ENCODE measurements at places on chromosomes 4 and X. TPM values are rescaled to one million over a fixed set of nuclear protein-coding genes. Genes with fewer than 3 reads are reported as not detected.

Gene ZNF157
- 2.9 TPM for total RNA-seq

Gene RHOXF2
- not detected for total RNA-seq

Gene POU3F4
- total RNA-seq: 1.8 TPM

Gene NEUROG2
- 7.3 TPM for total RNA-seq

Gene GSTCD
- total RNA-seq: 13.9 TPM

Gene PAGE1
- not detected for total RNA-seq

Gene F8A2
- not detected for total RNA-seq

Gene SPIN2A
- total RNA-seq: 1.5 TPM

Gene ARHGAP36
- 0.27 TPM for total RNA-seq

DNA sequence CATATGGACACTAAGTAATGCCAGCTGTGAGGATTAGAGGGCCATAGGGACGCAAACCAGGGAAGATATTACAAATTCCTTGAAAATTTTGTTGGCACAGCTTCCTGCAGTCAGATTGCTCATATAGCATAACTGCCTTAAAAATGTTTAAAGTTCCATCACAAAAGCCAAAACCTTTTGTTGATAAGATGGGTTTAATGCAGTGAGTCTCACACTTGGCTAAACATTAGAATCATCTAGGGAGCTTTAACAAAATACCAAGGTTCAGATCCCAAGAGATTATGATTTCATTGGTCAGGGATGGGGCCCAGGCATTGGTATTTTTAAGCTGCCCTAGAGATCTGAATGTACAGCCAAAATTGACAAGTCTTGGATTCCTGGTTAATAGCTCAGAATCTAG lies 376.5 kb upstream of the MAD2L1 start:
- H3K36me3 ChIP-seq: no peaks in the 10 kb centered on the region
- H3K27me3 ChIP-seq: peaks cover 3% of the 10 kb centered on the region
- H3K4me3 ChIP-seq: no peak overlapping the region
- no peak overlapping the region for H3K27ac ChIP-seq

GRCh38 chrX:39504850-39505259 lies 592.9 kb downstream of the BCOR start:
- H3K4me3 ChIP-seq: no peak overlapping the region
- peaks cover 4% of the 10 kb centered on the region for H3K4me1 ChIP-seq
- DNase-seq: no peak
- no peaks in the 10 kb centered on the region for H3K36me3 ChIP-seq

GRCh38 chr4:177057186-177057585 lies 252.5 kb upstream of the NEIL3 start:
- no peak overlapping the region for H3K4me3 ChIP-seq
- DNase-seq: no peak
- H3K27ac ChIP-seq: no peak overlapping the region
- no peaks in the 10 kb centered on the region for H3K36me3 ChIP-seq
- H3K27me3 ChIP-seq: no peaks in the 10 kb centered on the region

DNA sequence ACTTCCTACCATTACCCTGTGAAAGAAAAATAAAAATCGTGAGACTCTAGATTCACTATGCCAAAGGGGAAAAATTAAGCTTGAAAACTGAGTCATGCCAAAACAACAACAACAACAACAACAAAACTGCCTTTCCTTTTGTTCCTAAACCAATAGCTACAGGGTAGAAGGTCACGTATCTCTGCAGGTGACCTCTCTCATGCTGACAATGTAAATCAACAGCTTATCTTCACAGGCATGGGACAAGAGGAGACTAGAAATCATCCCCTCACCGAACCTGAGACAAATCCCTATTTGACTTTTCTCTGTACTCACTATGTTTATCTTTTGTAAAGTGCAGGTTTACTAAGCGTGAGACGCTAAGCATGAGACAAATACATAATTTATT lies 20.5 kb upstream of the AADAT start:
- DNase-seq: no peak
- H3K27me3 ChIP-seq: no peaks in the 10 kb centered on the region
- H3K36me3 ChIP-seq: no peaks in the 10 kb centered on the region
- H3K27ac ChIP-seq: peak overlapping the region; percentile 60
- H3K4me1 ChIP-seq: peaks cover 30% of the 10 kb centered on the region
- no peak overlapping the region for H3K4me3 ChIP-seq

DNA sequence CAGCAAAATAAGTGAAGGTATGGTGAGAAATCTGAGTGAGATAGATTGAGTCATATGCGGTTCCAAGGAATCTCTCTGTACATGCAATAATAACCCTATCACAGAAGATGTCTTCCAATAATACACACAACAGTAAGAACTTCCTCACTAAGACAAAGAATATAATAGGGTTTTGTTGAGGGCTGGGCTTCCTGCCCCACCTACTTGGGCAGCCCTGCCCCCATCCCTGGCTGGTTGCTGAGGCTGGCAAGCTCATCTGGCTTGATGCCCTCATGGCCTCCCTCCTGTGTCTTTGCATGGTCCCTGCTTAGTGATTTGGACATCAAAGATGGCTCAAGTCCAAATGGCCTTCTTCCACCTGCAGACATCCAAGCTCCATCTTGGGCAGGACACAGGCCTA lies 2.7 kb downstream of the GEMIN8 start:
- H3K36me3 ChIP-seq: no peaks in the 10 kb centered on the region
- H3K4me1 ChIP-seq: peaks cover 4% of the 10 kb centered on the region
- no peak overlapping the region for H3K27ac ChIP-seq
- peaks cover 2% of the 10 kb centered on the region for H3K27me3 ChIP-seq

- no peak overlapping the region for H3K4me3 ChIP-seq
- peaks cover 5% of the 10 kb centered on the region for H3K27me3 ChIP-seq
- H3K4me1 ChIP-seq: peaks cover 3% of the 10 kb centered on the region
- no peak overlapping the region for H3K27ac ChIP-seq
- no peaks in the 10 kb centered on the region for H3K36me3 ChIP-seq
- DNase-seq: no peak
Measured at GRCh38 chrX:56569378-56570057, 6.1 kb downstream of the UBQLN2 start.

- no peak overlapping the region for H3K27ac ChIP-seq
- H3K27me3 ChIP-seq: peaks cover 1% of the 10 kb centered on the region
- DNase-seq: no peak
- no peak overlapping the region for H3K4me3 ChIP-seq
- H3K4me1 ChIP-seq: no peaks in the 10 kb centered on the region
Measured at GRCh38 chr4:103756741-103757140, 37.0 kb upstream of the TACR3 start.

- H3K4me1 ChIP-seq: peaks cover 2% of the 10 kb centered on the region
- H3K27me3 ChIP-seq: no peaks in the 10 kb centered on the region
- no peak overlapping the region for H3K4me3 ChIP-seq
- H3K27ac ChIP-seq: no peak overlapping the region
- no peaks in the 10 kb centered on the region for H3K36me3 ChIP-seq
Measured at GRCh38 chr4:99710020-99710419, 52.4 kb upstream of the C4orf54 start.

DNA sequence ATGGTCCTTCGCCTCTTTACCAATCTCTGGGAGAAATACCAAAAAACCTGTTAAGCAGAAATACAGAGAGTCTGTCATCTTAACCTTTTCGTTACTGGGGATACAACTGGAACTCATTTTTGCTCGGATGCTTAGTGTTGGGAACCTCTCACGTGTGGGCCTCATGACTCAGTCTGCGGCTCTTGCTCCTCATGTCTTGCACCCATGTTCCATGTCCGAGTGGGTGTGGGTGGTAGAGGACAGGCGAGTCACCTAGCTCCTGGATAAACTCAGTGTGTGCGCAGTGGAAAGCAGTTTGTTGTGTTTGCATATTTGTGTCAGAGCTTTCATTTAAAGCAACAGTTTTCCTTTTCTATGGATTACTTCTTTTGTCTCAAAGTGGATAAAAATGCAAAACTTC lies 70.6 kb downstream of the TNIP2 start:
- peaks cover 4% of the 10 kb centered on the region for H3K36me3 ChIP-seq
- H3K27me3 ChIP-seq: peaks cover 26% of the 10 kb centered on the region
- no peak for DNase-seq
- H3K4me3 ChIP-seq: no peak overlapping the region
- no peak overlapping the region for H3K27ac ChIP-seq
- peaks cover 38% of the 10 kb centered on the region for H3K4me1 ChIP-seq

GRCh38 chrX:18973527-18974192 lies 10.3 kb downstream of the PHKA2 start:
- no peak overlapping the region for H3K27ac ChIP-seq
- H3K36me3 ChIP-seq: peaks cover 4% of the 10 kb centered on the region
- H3K27me3 ChIP-seq: no peaks in the 10 kb centered on the region
- H3K4me3 ChIP-seq: no peak overlapping the region

DNA sequence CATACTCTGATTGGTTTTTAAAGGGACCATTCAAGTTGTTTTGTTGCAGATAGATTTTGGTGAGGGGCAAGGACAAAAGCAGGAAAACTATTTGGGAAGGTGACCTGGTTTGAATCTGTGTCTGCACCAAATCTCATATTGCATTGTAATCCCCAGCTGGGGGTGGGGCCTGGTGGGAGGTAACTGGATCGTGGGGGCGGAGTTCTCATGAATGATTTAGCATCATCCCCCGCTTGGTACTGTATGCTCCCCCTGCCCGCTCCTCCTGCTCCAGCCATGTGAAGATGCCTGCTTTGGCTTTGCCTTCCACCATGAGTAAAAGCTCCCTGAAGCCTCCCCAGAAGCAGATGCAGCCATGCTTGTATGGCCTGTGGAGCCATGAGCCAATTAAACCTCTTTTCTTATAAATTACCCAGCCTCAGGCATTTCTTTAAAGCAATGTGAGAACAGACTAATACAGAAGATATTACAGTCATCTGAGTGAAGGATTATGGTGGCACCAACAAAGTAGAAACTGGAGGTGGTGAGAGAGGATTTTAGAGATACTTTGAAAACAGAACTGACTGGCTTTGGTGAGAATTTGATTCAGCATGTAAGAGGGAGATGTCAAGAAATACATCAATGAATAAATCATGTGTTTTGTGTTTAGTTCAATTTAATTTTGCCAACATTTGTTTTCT lies 14.4 kb downstream of the IL21 start:
- no peak overlapping the region for H3K27ac ChIP-seq
- H3K27me3 ChIP-seq: no peaks in the 10 kb centered on the region
- no peaks in the 10 kb centered on the region for H3K36me3 ChIP-seq
- DNase-seq: no peak
- H3K4me3 ChIP-seq: no peak overlapping the region

DNA sequence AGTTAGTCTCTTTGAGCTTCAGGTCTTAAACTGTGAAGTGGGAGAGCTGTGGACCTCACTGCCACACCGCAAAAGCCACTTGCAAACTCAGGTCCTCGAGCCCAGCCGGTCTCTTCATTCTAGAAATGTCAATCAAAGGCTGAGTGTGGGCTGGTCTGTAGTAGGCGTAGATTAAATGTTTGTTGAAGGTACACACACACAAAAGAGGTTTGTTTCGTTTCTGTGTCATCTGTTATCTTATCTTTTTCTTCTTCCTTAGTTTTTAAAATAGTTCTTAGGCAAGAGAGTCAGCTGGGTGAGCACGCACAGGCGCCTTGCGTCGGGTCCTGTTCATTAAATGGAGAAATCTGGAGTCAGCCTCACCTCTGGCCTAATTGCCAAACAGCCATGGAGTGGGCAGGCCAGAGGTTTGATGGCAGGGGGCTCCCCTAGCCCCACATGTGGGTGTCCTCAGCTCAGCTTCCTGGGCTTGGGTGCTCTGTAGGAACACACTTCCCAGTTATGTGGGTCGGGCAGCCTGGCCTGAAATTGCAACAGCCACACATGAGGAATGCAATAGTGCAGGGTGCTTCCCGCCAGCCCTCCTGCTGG lies 836 bp upstream of the PSAPL1 start:
- peaks cover 6% of the 10 kb centered on the region for H3K36me3 ChIP-seq
- H3K4me3 ChIP-seq: no peak overlapping the region
- H3K27ac ChIP-seq: no peak overlapping the region
- DNase-seq: no peak
- H3K4me1 ChIP-seq: no peaks in the 10 kb centered on the region

DNA sequence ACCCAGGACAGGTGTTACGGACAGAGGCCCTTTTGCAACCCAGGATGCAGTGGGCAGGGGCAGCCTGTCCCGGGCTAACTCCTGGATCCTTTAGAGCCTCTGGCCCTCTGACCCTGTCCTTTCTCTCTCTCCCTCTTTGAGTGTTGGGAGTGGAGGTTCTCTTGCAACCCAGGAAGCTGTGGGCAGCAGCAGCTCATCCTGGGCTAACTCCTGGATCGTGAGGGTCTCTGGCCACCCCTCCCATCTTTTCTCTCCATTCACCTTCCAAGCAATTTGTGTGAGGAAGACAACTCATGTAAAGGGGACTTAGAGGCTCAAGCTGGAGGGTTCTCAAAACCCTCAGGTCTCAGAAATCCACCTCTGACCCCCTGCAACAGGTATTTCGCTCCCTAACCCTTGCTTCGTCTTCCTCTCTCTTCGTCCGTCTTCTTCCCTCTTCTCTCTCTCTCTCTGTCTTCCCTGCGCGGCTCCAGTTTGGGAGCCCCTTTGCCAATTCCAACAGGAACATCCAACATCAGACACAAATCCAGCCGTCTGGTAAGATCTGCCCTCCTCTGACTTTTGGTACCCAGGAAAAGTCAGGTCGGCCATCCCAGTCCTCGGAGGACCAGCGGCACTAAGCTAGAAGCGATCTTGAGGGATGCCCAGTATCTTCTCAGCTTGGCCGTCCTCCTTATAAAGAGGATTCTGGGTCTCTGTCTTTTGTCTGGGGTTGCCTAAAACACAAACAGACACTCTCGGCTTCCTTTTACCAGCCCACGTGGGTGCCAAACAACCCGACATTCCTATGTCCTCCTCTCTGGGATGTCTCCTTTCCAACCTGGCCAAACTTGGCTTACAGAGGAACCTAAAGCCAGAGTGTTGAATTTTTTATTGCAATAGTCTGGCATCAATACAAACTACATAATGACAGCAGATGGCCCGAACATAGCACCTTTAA lies 7.9 kb downstream of the ASMTL start:
- H3K4me3 ChIP-seq: no peak overlapping the region
- H3K27me3 ChIP-seq: peaks cover 13% of the 10 kb centered on the region
- H3K36me3 ChIP-seq: peaks cover 58% of the 10 kb centered on the region
- no peak for DNase-seq

DNA sequence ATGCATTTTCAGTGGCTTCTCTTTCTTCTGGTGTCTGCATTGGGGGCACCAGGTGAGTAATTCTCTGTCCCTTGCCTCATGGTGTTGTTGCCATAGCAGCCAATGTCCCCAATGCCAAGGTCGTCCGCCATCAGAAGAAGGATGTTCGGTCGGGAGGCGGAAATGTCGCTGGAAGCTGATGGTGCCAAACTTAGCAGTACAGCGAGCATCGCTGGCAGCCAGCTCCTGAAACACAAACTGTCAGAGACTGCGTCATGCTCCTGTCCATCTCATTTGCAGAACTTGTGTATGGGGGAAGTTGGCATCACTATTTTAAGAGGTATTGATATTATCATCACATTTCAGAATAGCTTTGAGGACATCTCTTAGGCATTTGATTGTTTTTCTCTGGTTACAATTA lies 29.1 kb upstream of the ARSD start:
- no peak for DNase-seq
- no peaks in the 10 kb centered on the region for H3K27me3 ChIP-seq
- no peaks in the 10 kb centered on the region for H3K36me3 ChIP-seq
- H3K27ac ChIP-seq: no peak overlapping the region
- H3K4me3 ChIP-seq: no peak overlapping the region

- H3K4me1 ChIP-seq: peaks cover 7% of the 10 kb centered on the region
- H3K27me3 ChIP-seq: no peaks in the 10 kb centered on the region
- H3K4me3 ChIP-seq: no peak overlapping the region
- DNase-seq: no peak
- no peak overlapping the region for H3K27ac ChIP-seq
Measured at GRCh38 chr4:20386906-20387305, 135.2 kb downstream of the SLIT2 start.

Measured in glutamatergic neuron (in vitro differentiated cells).